ENCODE measurements at places on chromosomes 3 and 15.

DNA sequence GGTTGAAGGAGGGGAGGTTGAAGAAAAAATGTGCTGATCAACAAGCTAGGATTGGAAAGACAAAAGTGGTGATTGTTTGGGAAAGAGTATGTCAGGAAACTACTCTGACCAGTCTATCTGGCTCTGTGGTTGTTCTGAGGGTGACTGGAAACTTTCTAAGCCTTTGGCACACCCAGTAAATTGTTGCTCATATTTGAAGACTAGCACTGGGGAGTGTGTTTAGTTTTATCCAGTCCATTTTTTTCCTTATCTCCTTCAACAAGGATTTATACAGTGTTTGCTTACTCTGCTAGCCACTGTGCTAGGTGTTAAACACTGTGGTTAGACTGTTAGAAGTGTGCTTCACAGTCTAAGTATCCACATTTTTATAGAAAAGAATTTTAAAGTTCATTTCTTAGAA is 28.8 kb downstream of the PPM1L start:
- DNase-seq, result no peak

- DNase-seq, result no peak
These were observed 124.2 kb downstream of the LIPC start for GRCh38 chr15:58556028-58556361.

GRCh38 chr3:184733181-184733580 is 21.3 kb upstream of the MAGEF1 start:
- DNase-seq, result no peak

GRCh38 chr3:33392144-33392543 is 48.1 kb downstream of the UBP1 start:
- no peak for DNase-seq

DNA sequence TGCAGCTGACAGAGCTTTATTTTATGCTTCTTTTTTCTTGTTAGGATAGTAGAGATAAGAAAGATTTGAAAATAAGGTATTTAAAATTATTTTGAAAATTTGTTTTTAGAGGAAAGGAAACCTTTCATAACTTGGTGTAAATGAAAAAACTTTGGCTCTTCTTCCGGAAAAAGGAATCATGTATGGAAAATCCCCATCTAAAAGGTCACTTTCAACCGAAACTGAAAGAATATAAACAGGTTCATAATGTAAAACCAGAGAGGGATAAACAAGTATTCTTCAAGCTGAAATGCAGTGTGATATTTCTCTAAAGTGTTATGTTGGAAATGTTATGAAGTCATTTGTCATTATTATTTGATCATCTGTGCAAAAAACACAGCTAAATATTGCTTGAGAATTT is 246.8 kb downstream of the NFKBIZ start:
- no peak for DNase-seq

DNA sequence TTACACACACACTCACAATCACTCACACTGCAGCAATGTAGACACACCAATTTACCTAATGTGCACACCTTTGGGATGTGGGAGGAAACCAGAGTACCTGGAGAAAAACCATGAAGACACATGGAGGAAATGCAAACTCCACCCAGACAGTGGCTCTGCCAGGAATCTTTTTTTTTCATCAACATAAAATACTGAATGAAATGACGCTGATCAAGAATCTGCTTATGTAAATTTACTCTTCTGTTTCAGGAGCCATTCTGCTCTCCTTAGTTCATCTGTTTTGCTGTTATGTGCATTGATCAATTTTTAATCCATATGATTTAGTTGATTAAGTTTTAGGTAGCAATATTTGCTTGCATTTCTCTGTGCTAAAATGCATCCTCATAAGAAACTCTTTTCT is 414.2 kb upstream of the CCDC54 start:
- DNase-seq, result no peak

GRCh38 chr15:62469874-62470688 is 305.0 kb upstream of the C2CD4B start:
- no peak for DNase-seq

Measured in NCI-H460 (cell line).